ENCODE measurements at places on chromosomes 4 and X. TPM values are rescaled to one million over a fixed set of nuclear protein-coding genes. Genes with fewer than 3 reads are reported as not detected.

- H3K36me3 ChIP-seq, result no peaks in the 10 kb centered on the region
- no peak overlapping the region for H3K4me3 ChIP-seq
- H3K27me3 ChIP-seq, result peaks cover 3% of the 10 kb centered on the region
- H3K4me1 ChIP-seq, result no peaks in the 10 kb centered on the region
Observed at GRCh38 chrX:136310411-136310810, 9.6 kb downstream of the ADGRG4 start.

DNA sequence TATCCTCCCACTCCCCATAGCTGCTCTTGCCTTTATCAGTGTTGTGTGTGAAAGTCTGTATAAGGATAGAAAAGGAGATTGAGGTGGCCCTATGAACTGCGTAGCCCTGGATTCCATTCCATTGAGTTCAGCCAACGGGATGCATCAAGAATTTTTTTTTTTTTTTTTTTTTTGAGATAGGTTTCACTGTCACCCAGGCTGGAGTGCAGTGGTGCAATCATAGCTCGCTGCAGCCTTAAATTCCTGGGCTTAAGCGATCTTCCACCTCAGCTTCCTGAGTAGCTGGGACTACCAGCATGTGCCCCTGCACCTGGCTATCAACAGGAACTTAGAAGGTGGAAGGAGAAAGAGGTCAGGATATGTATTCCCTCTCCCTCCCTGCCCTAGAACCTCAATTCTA, 187.2 kb upstream of the SPRY1 start:
- no peak for DNase-seq
- no peak overlapping the region for H3K27ac ChIP-seq
- no peak overlapping the region for H3K4me3 ChIP-seq
- H3K27me3 ChIP-seq, result no peaks in the 10 kb centered on the region

- no peaks in the 10 kb centered on the region for H3K27me3 ChIP-seq
- H3K27ac ChIP-seq, result no peak overlapping the region
- H3K4me1 ChIP-seq, result peaks cover 10% of the 10 kb centered on the region
- H3K36me3 ChIP-seq, result no peaks in the 10 kb centered on the region
- DNase-seq, result no peak
- no peak overlapping the region for H3K4me3 ChIP-seq
Observed at GRCh38 chr4:52952540-52952939, 90.4 kb downstream of the RASL11B start.

GRCh38 chrX:120302434-120302833, 8.8 kb downstream of the TMEM255A start:
- H3K27ac ChIP-seq, result no peak overlapping the region
- no peaks in the 10 kb centered on the region for H3K36me3 ChIP-seq
- H3K4me3 ChIP-seq, result no peak overlapping the region

DNA sequence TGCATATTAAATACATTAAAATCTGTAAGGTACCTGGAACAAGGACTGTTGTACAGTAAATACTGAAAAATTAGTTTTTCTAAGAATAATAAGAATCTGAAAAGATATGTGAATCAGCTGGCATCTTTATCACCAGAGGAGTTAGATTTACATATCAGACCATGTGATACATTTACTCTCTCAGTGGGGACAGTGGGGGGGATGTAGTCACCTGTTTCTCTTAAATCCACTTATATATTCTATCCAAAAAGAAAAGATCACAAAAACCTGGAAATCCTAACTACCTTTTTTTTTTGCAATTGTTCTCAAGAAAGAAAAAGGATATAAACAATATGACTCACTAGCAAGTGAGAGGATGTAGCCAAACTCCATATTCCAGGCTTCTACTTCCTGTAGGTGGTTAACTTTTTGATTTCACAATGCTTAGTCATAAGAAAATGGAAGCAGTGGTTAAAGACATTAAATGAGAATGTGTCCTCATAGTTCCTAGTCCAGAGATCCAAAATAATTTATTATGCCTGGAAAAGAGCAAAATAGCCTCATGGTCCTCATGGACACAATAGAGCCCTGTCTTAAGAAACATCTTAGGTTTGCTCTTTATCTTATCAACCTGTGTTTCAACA, 22.5 kb upstream of the MYOZ2 start:
- H3K4me3 ChIP-seq, result no peak overlapping the region
- no peaks in the 10 kb centered on the region for H3K36me3 ChIP-seq
- H3K4me1 ChIP-seq, result no peaks in the 10 kb centered on the region
- DNase-seq, result no peak

GRCh38 chr4:161010227-161010626, 1153.6 kb downstream of the FSTL5 start:
- H3K4me3 ChIP-seq, result no peak overlapping the region
- H3K4me1 ChIP-seq, result no peaks in the 10 kb centered on the region
- H3K27me3 ChIP-seq, result no peaks in the 10 kb centered on the region
- no peak overlapping the region for H3K27ac ChIP-seq
- DNase-seq, result no peak
- no peaks in the 10 kb centered on the region for H3K36me3 ChIP-seq

- peak overlapping the region; percentile 72 for H3K27ac ChIP-seq
- no peak for DNase-seq
- H3K27me3 ChIP-seq, result no peaks in the 10 kb centered on the region
- H3K36me3 ChIP-seq, result no peaks in the 10 kb centered on the region
- H3K4me3 ChIP-seq, result no peak overlapping the region
Observed at GRCh38 chr4:40502934-40503333, 126.7 kb downstream of the RBM47 start.

GRCh38 chrX:102950908-102951866, 14.1 kb downstream of the RAB40AL start:
- H3K27me3 ChIP-seq, result no peaks in the 10 kb centered on the region
- no peak overlapping the region for H3K4me3 ChIP-seq
- no peaks in the 10 kb centered on the region for H3K36me3 ChIP-seq
- no peaks in the 10 kb centered on the region for H3K4me1 ChIP-seq

GRCh38 chrX:133191739-133192039, 26.5 kb downstream of the TFDP3 start:
- no peak overlapping the region for H3K4me3 ChIP-seq
- H3K4me1 ChIP-seq, result no peaks in the 10 kb centered on the region
- peaks cover 4% of the 10 kb centered on the region for H3K27me3 ChIP-seq

DNA sequence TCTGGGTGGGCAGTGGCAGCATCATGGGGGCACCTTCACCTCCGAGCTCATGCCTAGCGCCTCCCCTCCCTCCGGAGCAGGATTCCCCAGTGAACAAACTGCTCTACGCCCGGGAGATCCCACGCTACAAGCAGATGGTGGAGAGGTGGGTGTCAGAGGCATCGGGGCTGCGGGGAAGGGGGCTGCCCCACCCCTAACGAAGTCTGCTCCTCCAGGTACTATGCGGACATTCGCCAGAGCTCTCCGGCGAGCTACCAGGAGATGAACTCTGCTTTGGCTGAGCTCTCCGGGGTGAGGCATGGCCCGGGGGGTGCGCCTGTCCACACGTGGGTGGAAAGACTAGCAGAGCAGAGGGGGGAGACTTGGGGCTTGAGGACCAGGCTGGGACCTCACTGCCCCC, 2.7 kb upstream of the SRPK3 start:
- H3K4me1 ChIP-seq, result peaks cover 5% of the 10 kb centered on the region
- peaks cover 6% of the 10 kb centered on the region for H3K36me3 ChIP-seq
- H3K27me3 ChIP-seq, result no peaks in the 10 kb centered on the region
- DNase-seq, result no peak

GRCh38 chr4:15963576-15963975, 601 bp upstream of the FGFBP2 start:
- no peak overlapping the region for H3K4me3 ChIP-seq
- no peak for DNase-seq
- no peaks in the 10 kb centered on the region for H3K27me3 ChIP-seq
- no peaks in the 10 kb centered on the region for H3K4me1 ChIP-seq

GRCh38 chrX:153057281-153057680, 1.0 kb downstream of the PNMA3 start:
- H3K27ac ChIP-seq, result no peak overlapping the region
- H3K36me3 ChIP-seq, result no peaks in the 10 kb centered on the region
- no peaks in the 10 kb centered on the region for H3K4me1 ChIP-seq

DNA sequence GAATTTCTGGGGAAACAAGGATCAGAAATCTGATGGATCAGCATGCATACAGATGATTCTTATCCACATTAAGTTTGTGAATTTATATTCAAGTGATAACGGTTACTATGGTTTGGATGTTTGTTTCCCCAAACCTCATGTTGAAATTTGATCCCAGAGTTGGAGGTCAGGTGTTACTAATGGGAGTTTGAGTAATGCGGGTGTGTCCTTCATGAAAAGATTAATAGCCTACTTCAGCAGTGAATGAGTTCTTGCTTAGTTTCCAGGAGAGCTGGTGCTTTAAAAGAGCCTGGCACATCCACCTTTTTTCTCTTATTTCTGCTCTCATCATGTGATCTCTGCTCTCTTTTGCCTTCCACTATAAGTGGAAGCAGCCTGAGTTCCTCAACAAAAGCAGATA, 712.4 kb downstream of the IL1RAPL1 start:
- H3K4me3 ChIP-seq, result no peak overlapping the region
- H3K27ac ChIP-seq, result no peak overlapping the region
- peaks cover 6% of the 10 kb centered on the region for H3K27me3 ChIP-seq
- H3K36me3 ChIP-seq, result no peaks in the 10 kb centered on the region
- DNase-seq, result no peak

GRCh38 chrX:57227691-57228090, 58.8 kb upstream of the FAAH2 start:
- DNase-seq, result no peak
- H3K36me3 ChIP-seq, result no peaks in the 10 kb centered on the region

- DNase-seq, result no peak
- no peaks in the 10 kb centered on the region for H3K4me1 ChIP-seq
- no peaks in the 10 kb centered on the region for H3K36me3 ChIP-seq
- H3K4me3 ChIP-seq, result no peak overlapping the region
- peaks cover 7% of the 10 kb centered on the region for H3K27me3 ChIP-seq
Observed at GRCh38 chr4:48300004-48300403, 30.4 kb upstream of the TEC start.

DNA sequence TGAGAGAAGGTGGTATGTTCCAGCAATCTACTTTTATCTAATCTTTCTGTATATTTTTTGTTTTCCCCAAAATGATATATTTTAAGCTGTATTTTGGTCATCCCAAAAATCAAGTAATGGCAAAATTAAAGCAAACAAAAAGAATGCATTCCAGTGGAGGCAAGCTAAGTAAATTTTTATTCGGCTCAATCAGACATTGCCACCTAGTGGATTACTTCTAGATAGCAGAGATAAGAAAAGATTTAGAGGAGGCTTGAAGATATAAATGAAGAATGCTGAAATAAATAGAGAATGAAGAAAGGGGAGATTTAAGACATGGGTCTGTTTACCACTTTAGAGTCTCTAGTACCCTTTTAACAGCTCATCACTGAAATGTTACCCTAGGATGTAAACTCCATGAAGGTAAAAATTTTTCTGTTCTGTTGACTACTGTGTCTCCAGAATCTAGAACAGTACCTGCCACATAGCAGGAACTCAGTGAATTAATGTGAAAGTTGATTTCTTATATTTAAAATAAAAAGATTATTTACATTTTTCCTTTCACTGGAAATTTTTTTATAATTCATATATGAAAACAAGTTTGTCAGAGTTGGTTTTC, 110.9 kb upstream of the ANK2 start:
- H3K36me3 ChIP-seq, result no peaks in the 10 kb centered on the region
- no peak for DNase-seq
- H3K27me3 ChIP-seq, result no peaks in the 10 kb centered on the region

DNA sequence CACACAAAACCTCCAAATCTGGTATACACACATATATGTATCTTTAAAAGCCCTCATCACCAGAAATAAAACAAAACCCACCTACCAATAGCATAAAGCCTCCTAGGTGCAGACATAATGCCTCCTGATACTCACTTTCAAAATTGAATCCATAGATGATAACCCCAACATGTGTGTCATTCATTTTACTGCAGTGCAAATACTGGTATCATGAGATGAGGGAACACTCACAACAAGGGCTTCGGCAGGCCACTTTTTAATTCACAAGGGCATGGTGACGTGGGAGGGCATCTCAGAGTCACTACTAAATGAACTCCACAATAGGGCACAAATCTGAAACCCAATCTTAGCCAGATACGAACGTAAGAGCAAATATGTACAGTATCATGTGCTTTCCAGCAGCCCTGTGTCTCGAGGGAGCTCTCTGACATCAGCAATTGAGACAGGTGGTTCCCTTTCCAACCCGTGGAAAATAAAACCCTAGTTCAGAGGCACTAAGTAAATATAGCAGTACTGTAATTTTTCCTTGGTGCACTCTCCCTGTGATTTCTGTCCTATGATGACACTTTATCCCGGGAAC, 14.1 kb upstream of the PPARGC1A start:
- H3K27me3 ChIP-seq, result no peaks in the 10 kb centered on the region
- H3K4me3 ChIP-seq, result no peak overlapping the region
- no peak for DNase-seq
- no peaks in the 10 kb centered on the region for H3K4me1 ChIP-seq
- H3K36me3 ChIP-seq, result no peaks in the 10 kb centered on the region

DNA sequence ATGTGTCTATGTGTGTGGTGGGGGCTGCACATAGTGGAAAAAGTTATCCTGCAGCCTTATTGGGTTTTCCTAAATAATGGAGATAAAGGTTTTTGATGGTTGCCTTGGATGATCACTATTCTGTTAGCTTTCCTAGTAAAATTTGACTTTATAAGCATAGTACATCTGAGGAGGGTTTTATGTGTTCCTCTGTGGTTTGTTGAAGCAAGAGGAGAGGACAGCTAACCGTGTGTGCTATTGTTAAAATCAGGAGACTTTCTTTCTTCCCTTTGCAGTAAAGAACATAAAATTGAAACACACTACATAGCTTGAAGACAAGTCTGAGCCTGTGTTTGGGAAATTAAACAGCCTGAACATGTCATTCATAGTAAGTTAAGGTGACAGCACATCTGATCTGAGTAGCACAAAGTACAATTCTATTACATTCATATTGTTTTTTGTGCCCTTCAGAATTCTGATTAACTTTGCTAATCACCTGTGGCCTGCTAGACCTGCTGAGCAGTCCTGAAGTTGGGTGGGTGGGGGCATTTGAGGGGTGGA, 36.8 kb downstream of the C4orf51 start:
- no peak overlapping the region for H3K4me3 ChIP-seq
- H3K4me1 ChIP-seq, result no peaks in the 10 kb centered on the region
- no peaks in the 10 kb centered on the region for H3K36me3 ChIP-seq
- no peaks in the 10 kb centered on the region for H3K27me3 ChIP-seq
- no peak for DNase-seq

DNA sequence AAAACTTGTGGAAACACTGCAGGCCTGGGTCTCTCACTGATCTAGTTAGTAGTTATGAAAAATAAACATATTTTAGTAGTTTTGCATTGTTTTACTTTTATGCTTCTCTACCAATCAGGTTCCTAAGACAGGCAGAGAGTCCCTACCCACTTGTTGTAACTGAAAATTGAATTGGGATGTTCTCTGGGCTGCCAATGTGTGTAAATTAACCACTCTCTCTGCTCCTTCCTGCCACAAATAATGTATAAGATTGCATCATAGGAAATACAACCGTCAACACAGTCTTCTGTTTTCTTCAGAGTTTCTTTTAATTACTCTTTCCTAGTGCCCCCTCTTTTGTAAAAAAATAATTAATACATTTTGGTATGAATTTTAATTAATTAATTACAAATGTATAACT, 677.3 kb downstream of the FSTL5 start:
- H3K4me3 ChIP-seq, result no peak overlapping the region
- DNase-seq, result no peak
- no peaks in the 10 kb centered on the region for H3K4me1 ChIP-seq
- no peaks in the 10 kb centered on the region for H3K36me3 ChIP-seq
- H3K27me3 ChIP-seq, result no peaks in the 10 kb centered on the region

Gene CXorf51B
- total RNA-seq, result not detected

Gene FBXO8
- 43.5 TPM for total RNA-seq

Gene CCNQ
- 18.3 TPM for total RNA-seq

Gene ATP1B4
- total RNA-seq, result not detected

Gene CLGN
- 0.61 TPM for total RNA-seq

Gene TMEM47
- total RNA-seq, result 38.8 TPM

Gene SSX2
- not detected for total RNA-seq

Gene CNGA1
- total RNA-seq, result 0.56 TPM

All from adrenal gland (tissue), 19 donors.